NCI-H1105 treated with DMSO at 0.1 percent for 48 hours (cell line): ENCODE measurements at places on chromosomes 2 and 18.

GRCh38 chr2:236671896-236672562 is 102.4 kb downstream of the ACKR3 start:
- DNase-seq: no peak

DNA sequence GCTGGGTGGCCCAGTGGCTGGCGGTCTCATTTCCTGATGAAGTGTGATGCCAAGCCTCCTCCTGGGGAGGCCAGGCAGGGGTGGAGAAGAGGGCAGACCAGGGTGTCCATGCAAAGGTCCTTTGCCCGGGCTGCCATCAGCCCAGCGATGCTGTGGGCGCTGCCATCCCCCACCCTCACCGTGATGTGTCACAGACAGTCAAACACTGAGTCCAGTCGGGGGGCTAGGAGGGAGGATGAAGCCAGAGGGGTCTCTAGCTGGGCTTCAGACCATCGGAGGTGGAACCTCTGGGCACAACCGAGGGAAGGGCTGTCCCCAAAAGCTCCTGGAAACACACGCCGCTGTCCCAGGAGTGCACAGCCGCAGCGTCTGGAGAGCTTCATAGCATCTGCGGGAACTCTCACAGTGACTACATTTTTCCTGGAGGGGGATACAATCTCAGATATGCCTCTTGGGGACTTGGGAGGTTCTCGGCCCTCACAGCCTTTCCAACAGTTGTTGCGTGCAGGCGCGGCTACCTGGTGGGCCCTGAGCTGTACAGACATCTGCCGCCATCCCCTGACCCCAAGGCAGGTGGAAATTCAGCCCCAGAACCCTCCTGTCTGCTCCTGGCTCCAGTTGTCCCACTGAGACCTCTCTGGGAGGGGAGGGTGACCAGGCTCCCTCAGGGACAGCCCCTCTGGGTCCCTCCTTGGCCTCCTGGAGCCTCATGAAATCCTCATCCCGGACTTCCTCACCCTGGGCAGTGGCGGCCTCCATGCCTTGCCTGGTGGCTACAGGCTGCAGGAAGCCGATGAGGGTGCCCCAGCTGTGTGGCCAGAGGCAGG is 26.5 kb upstream of the OTOS start:
- DNase-seq: no peak

- DNase-seq: no peak
Measured at GRCh38 chr18:45320724-45321123, 294.6 kb upstream of the SLC14A2 start.

GRCh38 chr2:50065835-50066234 is 911.5 kb upstream of the FSHR start:
- no peak for DNase-seq

GRCh38 chr2:238169708-238170251 is 11.0 kb downstream of the ERFE start:
- DNase-seq: no peak

GRCh38 chr18:13615432-13615861 is 110.9 kb downstream of the FAM210A start:
- DNase-seq: no peak

DNA sequence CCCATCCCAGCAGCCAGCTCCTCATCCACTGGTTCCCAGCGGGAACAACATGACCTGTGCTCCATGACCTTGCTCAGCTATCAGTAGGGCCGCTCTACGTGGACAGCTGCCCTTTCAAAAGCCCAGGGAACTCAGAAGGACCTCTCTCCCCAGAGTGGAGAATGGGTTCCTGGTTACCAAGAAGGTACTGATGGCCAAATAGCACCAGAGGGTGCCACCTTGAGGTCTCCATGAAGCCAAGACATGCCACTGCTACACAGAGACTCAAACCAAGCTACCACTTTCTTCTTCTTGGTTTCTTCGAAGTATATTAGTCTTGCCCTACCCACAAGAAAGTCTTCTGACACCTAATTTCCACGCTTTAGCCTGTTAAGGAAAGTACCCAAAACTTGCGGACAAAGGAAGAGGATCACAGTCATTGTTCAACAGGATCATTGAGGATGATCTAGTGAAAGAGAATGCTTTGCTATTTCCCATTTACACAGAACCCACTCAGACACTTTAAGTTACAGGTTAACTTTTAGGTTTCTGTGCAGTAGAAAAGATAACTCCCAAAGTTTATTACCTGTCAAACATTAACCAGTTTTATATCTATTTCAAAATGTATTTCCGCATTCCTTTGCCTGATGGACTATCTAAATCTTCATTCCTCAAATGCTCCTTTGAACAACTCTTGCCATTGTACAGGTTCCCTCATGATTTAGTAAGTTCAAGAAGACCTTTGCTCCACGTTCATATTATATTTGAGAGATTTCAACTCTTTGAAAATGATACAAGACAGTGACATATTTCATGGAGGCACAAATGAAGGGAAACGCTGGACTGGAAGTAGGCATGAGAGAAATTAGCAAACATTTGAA is 102.2 kb downstream of the ALPK2 start:
- DNase-seq: no peak

DNA sequence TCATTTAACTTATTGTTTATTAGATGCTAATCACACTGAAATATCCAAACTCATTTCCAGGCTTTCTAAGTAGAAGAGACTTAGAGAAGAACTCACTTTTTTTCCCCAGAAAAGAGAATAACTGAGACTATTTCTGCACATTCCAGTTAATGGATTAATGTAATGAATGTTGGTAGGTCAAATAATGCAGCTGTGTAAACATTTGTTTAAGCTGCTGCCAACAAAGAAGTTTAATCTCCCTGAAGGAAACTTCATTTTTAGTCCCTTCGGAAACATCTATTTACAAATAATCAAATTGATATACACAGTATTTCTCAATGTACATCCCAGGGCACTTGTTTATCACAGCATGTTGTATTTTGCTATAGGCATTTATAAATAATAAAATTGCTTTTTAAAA is 126.9 kb downstream of the KCNS3 start:
- peak; percentile 6 for DNase-seq

DNA sequence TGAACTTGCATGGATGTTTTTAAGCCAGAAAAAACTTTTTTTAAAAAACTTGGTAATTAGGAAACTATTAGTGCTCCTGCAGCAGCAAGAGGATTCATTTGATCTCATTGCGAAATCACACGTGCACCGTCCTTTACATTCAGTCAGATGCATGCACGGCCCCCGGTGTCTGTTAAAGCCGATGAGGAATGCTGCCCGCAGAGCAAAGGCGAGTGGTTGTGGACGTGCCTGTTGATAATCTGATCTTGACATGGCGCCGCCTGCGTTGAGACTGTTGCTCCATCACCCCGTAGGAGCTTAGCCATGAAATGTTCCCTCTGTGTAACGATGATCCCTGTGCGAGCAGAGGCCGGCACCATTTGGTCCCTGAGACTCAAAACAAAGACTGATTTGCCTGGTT is 300.0 kb downstream of the GBX2 start:
- no peak for DNase-seq

DNA sequence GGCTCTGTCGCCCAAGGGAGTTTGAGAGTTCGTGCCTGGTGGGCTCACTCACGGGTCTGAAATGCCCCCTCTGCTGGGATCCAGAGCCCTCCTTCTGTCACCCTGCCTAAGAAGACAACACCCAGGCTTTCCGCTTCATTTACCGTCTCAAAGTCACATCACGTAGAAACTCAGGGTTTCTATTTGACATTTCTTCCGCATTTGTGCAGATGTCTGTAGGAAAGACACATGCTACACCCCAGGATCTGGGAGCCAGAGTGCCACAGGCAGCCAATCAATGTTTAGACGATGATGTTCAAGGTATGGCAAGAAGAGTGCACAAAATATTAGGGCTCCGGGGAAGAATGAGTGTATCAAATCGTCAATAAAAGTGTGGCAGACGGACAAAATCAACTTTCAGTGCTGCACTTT is 24.4 kb upstream of the ACKR3 start:
- no peak for DNase-seq
